ENCODE measurements at places on chromosomes 4 and X.

DNA sequence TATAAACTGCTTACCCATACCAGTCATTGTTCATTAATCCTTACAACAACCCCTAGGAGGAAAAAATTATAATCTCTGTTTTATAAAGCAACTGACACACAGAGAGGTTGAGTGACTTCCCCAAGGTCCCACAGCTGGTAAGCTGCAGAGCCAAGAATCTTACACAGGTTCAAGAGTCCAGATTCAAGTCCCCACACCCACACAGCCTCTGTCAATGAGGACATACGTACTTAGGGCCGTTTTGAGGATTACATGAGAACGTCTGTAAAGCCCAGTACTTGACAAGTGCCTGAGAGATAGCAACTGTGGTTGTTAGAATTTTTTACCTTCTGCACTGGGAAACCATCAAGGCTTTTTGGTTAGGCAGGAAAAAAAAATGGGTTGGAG is 556 bp upstream of the SLC25A43 start:
- no peak for DNase-seq

DNA sequence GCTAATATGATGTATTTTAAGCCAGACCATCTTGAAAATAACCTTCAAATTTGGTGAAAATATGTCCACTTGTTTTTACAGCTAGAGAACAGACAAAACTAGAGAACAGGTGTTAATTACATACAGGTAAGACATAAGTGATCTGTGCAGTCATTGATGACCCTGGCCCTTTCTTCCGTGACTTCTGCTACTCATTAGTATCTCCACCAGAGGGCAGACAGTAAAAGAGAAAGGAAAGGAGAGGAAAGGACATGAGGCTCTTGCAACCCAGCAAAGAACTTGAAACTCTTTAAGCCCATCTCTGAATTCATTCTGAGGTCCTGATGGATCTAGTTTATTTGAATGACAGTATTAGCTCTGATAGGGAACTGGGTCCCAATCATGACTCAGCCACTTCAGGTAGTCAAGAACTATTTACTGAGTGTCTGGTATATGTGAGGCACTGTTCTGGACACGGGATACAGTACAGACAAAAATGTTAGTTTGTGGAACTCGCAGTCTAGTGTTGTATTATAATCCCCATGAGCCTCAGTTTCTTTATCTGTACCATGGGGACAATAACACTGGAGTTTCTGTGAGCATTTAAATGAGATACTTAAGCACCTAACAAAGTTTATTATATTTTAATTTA is 121.0 kb upstream of the TEX13D start:
- no peak for DNase-seq

DNA sequence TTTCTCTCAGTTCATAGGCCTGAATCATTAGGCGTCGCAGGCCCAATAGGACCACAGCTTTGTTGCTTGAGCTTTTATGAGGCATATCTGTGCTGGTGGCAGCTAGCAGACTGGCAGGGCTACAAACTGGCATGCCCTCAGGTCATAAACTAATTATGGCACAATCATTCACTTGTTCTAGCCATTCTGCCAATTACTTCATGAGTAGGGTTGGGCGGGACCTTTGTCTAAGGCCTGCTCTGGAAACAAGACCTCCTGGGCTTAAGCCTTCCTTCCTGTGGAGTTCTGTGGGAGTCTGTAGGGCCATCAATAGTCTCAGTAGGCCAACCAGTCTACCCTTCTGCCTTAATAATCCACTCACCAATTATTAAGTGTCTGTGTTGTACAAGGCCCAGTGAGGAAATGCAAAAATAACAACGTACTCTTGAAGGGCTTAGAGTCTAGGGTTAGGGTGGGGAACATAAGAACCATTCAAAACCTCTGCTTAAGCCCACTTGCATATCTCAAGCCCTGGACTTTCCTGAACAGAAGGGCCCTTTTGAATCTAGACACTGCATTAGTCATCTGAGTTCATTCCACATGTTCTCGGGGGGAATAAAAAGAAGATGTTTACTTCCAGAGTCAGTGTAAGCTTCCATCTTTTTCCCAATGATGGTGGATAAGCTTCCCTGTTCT is 44.5 kb downstream of the SHROOM4 start:
- DNase-seq: no peak

DNA sequence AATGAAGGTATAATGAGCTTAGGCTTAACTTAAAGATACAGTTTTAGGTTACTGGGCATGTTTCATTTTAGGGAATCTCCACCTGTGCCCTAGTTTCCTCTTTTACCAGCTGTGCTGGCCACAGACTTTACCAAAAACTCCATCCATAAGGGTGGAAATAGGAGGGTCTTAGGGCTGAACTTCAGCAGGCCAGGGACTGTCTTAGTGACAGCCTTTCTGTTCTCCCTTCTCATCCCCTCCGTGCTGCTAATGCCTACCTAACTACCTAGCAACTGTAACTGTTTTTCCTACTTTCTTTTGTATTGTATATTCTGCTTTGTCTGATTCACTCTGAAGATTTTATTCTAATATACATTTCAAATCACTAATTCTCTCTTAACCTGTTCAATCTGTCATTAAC is 1375.3 kb downstream of the PCDH18 start:
- no peak for DNase-seq

DNA sequence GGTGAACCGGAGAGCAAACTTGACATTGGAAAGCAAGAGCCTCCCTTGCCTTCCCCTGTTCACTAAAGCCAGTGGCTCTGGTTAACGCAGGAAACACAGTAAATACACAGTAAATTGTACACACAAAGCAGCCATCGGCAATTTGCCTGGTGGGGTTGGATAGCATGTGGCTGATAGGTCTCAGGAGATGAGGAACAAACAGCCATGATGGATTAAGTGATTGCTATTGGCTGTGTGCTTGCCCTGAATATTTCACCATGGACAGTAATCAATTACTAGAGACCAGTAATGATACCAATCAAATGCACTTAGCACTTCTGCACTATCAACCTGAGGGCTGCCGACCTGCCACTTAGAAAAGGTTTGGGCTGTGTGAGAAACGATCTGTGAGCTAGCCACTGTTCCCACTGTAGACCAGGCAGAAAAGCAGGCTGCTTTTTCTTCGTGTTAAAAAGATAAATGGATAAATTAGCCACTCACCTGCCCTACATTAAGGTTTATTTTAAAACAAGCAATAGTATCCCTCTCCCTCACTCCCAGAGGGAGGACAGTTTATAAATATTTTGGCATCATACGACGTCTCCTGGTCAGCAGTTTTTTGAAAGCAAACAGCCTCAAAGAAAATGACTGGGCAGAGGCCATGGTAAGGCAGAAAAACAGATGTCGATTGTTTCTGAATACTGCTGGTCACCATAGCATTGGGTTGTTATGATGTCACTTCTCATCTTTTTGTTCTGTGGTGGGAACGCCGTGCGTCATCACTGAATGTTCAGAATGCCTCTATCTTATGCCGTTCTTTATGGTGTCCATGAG is 167.1 kb downstream of the MAML3 start:
- no peak for DNase-seq

DNA sequence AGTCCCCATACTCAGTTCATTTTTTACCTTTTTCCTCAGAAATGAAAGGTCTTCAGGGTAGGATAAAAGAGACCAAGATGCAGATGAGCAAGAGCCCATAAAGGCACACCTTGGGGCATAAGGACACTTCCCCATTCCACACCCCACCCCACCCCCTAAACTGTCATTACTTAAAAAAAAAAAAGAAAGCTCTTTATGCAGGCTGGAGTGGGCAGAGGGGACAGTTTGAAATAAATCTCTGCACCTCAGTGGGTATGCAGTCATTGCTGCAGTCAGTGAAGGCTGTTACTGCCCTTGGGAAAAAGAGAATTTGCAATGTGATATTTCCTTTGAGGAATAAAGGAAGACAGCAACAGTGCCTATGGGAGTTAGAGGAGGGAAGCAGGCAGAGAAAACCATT is 137.5 kb downstream of the ANK2 start:
- no peak for DNase-seq

DNA sequence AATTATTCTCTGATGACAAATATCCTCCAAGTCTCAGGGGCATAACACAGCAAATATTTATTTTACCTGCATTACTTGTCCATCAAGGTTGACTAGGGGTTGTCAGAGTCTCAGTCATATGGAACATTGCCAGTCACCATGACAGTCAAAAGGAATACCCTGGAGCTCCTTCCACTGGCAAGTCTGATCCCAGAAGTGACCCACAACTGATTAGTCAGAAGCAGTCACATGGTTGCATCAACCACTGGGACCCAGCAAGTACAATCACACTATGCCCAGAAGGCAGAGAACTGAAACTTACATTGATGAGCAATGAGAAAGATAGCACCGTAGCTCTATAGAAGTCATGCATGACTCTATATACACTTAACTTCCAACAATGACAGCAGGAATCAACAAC is 41.9 kb upstream of the SOD3 start:
- no peak for DNase-seq

DNA sequence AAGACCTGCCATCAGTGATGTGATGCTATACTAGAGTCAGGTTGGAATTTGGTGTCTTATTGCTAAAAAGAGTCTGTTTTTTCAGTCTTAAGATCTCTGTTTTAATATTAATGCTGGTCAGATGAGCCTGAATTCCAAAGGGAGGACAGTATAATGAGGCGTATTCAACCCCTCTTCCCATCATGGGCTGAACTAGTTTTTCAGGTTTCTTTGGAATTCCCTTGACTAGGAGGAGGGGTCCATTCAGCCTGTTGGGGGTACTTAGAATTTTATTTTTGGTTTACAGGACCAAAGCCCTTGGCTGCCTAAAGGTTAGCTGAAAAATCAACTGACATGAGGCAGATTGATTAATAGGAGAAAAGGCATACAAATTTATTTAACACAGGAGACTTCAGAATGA is 24.1 kb upstream of the PI4K2B start:
- DNase-seq: no peak

GRCh38 chrX:100368167-100368566 is 41.9 kb downstream of the PCDH19 start:
- no peak for DNase-seq

DNA sequence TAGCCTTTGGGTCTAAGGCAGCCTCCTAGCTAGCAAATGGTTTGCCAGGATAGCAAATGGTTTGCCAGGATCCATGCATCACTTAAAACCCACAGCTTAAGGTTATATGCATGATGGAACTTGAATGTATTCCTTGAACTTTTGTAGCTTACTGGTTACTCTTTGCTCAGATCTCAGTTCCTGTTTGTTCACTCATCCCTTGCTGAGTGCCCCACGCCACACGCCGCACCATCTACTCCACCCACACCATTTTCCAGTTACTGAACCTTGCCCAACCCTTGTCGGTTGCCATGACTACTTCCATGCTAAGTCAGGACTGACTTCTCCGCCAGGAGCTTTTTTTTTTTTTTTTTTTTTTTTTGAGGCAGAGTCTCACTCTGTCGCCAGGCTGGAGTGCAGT is 29.5 kb upstream of the XIAP start:
- DNase-seq: no peak

DNA sequence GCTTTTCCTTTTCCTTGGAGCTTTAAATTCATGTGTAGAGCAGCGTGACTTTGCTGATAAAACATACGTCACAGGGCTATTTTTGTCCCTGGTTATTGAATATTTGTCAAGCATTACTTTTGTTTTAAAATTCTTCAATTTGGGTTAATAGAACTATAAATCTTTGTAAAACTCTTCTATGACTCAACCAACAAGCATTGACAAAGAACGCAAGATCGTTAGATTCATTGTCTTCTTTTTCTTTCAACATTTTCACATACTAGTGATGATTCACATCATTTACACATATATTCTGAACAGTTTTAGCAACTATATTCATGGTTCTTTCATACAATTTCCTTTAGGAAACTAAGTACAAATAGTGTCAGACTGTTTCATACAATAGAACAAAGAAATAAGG is 72.0 kb upstream of the GPM6A start:
- DNase-seq: no peak

- no peak for DNase-seq
These were observed 21.8 kb upstream of the PPA2 start for GRCh38 chr4:105495667-105496066.

GRCh38 chr4:54165438-54165837 is 63.7 kb upstream of the PDGFRA start:
- no peak for DNase-seq

GRCh38 chrX:43269201-43269600 is 386.9 kb upstream of the MAOA start:
- DNase-seq: no peak

GRCh38 chr4:120857312-120857711 is 65.2 kb downstream of the PRDM5 start:
- no peak for DNase-seq

Data from activated effector memory CD4-positive, alpha-beta T cell treated with anti-CD3 and anti-CD28 coated beads, Interleukin-2, amount 50 U/mL, for 16 hours (primary cell).